C1 segment of cervical spinal cord (tissue), 14 donors: ENCODE measurements at places on chromosomes 11 and 22.

GRCh38 chr22:46541536-46541935 is 4.1 kb upstream of the CELSR1 start:
- DNase-seq = no peak

DNA sequence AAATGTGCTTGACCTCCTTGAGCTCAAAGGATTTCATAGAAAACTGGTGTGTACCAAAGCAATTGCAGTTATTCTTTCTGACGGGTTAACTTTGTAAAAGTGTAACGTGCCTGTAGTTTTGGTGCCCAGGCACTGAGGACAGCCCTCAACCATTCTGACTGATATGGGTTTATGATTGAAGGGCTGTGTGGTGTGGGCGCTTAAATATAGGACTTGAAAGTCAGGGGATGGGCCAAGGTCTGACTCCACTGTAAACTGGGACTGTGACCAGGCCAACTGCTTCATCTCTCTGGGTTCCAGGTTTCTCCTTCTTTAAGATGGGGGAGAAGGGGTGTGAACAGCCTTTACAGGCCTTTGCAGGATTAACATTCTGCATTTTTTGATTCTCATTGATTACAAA is 191.1 kb upstream of the ARHGAP20 start:
- no peak for DNase-seq

DNA sequence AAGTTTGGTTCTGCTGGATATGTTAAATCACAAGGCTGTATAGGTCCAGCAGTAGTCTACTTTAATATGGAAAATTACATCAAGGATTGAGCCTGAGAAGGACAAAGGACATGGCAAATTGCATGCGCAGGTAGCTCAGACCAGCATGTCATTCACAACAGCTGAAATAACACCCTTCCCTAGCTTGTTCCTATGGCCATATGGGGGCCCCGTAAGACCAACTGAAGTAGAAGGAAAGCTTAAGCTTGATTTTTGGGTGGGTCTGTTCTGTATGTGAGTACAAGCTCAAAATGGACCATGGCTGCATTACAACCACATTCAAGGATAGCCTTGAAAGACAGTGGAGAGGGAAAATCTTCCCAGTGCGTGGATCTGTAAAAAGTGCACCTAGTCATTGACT is 20.6 kb upstream of the PDE3B start:
- DNase-seq = no peak

DNA sequence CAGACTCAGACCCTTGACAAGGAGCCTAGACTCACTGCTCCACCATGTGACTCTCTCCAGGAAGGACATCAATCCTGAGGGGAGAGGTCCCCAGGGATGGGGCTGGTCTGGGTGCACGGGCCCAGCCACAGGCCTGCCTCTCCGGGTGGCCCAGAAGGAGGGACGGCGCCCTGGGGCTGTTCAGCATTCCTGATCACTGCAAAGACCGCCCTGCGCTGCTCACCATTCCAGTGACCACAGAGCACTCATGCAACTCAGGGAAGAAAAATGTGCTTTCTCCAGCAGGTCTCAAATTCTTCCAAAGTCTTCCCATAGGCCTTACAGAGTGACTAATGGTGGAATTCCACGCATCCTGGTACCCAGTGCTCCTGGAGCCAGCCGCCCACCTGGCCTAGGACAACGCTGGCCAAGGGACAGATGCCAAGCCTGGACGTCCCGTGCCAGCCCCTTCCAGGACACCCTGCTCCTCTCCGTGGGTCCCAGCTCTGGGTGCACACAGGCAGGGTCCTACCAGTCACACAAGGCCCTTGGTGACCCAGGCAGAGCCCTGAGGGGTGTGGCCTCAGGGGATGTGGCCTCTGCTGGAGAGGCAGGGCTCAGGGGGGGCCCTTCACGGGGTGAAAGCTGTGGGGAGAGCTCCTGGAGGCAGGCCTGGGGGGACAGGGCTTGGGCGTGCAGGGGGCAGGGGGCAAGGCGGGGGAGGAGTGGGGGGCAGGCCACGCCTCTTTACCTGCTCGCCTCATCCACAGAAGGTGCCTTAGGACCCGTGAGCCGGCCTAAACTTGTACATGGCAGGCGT is 178.8 kb downstream of the IGLL1 start:
- no peak for DNase-seq

- DNase-seq = no peak
Measured at GRCh38 chr11:67177399-67178281, 58.6 kb downstream of the KDM2A start.

DNA sequence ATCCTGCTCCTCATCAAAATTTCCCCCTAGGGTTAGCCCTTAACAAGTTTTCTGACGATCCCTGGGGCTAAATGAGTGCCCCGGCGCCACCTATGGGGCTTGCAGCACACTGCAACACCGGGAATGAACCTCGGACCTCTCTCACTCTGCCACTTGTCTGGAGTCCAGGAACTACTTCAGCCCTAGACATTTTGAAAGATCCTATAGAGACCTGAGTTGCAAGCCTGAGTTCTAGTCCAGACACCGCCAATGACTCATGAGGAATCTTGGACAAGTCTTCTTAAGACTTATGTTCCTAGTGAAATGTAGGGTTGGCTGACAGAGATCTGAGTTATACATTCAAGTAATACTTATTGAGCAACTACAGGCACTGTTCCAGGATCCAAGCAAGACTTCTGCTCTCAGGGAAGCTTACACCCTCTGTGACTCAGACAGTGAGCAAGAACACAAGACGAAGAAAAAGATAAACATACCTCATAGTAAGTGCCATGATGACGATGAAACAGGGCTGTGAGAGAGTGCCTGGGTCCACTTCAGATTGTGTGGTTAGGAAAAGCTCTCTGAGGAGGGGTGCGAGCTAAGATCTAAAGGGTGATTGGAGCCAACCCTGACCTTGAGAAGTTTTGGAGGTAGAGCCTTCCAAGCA is 10.2 kb upstream of the STK33 start:
- DNase-seq = no peak

GRCh38 chr11:125079878-125080530 is 16.9 kb downstream of the SLC37A2 start:
- DNase-seq = no peak

DNA sequence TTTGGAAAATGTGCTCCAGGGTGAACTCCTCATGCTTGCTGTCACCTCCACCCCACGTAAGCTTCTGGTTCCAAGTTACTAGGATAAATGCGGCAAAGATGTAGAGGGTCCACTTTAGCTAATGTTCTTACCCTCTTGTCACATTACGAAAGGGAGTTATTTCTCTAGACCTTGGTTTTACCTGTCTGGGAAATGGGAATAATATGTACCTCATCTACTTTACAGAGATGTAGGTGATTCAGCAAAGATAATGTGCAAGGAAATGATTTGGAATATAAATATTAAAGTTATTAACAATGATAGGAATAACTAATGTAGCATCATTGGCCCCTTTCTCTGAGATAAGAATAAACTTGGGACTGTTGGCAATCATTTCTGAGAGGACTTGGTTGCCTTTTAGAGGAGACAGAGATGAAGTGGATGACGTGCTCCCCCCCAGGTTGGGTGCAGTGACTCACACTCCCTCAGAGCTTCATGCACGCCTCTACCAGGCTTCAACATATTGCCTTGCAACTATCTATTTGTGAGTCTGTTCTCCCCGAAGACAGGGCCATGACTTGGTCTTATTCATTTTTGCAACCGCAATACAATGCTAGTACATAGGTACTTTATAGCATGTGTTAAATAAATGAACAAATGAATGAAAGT is 97.1 kb downstream of the ME3 start:
- DNase-seq = no peak

GRCh38 chr11:46560300-46560991 is 33.4 kb downstream of the AMBRA1 start:
- DNase-seq = no peak
